Fibroblast of gingiva (primary cell): ENCODE measurements at places on chromosomes 4 and X.

GRCh38 chrX:69238114-69238886 lies 73.0 kb upstream of the PJA1 start:
- DNase-seq, result peak; percentile 43

- no peak for DNase-seq
Measured at GRCh38 chrX:44506678-44507077, 36.0 kb downstream of the FUNDC1 start.

DNA sequence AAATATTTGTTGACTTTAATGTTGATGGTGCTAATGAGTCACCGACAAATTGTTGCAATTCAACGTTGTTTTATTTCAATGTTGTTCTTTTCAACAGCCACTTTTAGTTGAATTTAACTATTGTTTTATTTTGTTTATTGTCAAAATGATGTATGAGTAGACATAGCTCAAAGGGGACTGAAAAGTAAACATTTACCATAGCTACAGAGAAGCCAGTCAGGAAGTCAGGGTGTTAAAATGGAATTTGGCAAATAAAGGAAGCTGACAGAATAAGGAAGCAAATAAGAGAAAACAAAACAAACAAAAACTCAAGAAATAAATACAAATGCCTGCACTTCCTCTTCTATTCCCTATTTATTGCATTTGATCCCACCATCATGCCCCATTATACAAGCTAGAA lies 648.4 kb upstream of the HTR2C start:
- DNase-seq, result no peak

GRCh38 chr4:181777518-181777917 lies 465.7 kb upstream of the TENM3 start:
- DNase-seq, result no peak

GRCh38 chrX:37685381-37686359 lies at the start of gene XK:
Gene XK, plus strand, starts transcription at chrX:37685791. Its CDS starts 171 bp downstream, at chrX:37685962.
- peak; percentile 14 for DNase-seq

GRCh38 chr4:52788806-52789205 lies 37.6 kb upstream of the ERVMER34-1 start:
- no peak for DNase-seq
